ENCODE measurements at places on chromosomes 2 and 18.

- no peak for DNase-seq
Observed at GRCh38 chr2:45643095-45643494, 8.4 kb upstream of the PRKCE start.

- no peak for DNase-seq
Observed at GRCh38 chr2:16293398-16293797, 353.0 kb downstream of the MYCN start.

- DNase-seq, result no peak
Observed at GRCh38 chr2:171735991-171736710, 48.9 kb downstream of the DYNC1I2 start.

DNA sequence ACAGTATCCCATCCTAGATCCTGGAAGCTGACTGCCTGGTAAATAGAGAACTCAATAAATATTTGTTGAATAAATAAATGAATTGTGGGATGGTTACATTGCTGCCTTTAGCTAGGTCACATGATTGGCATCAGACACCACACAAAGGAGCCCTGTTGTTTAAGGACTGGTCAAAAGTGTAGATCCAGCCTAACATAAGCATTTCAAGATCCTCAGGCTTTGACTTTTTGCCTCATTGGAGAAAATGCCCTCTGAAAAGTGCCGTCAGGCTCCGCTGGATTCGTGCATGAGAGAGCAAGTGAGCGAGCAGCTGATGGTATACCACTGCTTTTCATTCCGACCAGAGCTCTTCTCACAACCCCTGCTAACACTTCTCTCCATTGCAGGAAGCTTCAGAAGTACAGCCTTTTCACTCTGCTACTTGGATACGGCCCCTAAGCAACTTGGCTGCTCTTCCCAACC lies 1.3 kb upstream of the ZNF24 start:
- no peak for DNase-seq

- no peak for DNase-seq
Observed at GRCh38 chr2:227462462-227462951, 9.4 kb upstream of the AGFG1 start.

DNA sequence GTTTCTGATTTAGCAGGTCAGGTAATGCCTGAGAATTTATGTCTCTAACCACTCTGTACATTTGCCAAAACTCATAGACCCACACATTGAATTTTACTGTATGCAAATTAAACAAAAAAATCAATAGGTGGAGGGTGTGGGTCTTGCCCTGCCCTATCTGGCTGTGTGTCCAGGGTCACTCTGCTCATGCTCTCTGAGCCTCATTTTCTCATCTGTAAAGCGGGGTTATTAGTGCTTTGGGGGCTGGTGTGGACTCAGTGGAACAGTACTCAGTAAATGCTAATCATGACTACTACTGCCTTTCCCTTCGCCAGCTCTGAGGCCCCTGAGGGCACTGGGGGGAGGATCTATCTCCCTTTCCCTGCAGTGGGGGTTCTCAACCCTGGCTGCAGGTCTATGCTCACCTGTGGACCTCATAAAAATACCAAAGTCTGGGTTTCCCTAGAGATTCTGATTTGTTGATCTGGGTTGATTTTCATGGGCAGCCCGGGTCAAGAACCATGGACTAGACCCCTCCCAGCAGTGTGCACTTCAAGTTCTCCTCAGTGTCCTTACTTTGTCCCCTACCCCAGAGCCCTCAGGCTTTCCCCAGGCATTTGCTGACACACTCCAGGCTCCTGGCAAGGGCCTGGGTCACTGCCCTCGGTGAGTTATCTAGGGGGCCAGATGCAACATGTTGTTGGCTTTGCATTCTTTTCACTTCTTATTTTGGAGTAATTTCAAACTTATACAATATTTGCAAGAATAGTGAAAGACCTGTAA lies 27.5 kb downstream of the MTHFD2 start:
- no peak for DNase-seq

Data from liver (tissue), 10 donors.